ENCODE measurements at places on chromosomes 3 and 15.

- DNase-seq, result peak; percentile 48
Measured at GRCh38 chr3:173938159-173938558, 540.6 kb downstream of the NLGN1 start.

- peak; percentile 62 for DNase-seq
Measured at GRCh38 chr15:51879555-51879954, 50.1 kb downstream of the TMOD3 start.

- DNase-seq, result peak; percentile 31
Measured at GRCh38 chr3:104244680-104245220, 1122.0 kb upstream of the ALCAM start.

- DNase-seq, result no peak
Measured at GRCh38 chr3:152857082-152857481, 22.2 kb downstream of the P2RY1 start.

GRCh38 chr3:64360280-64360679 is 135.0 kb upstream of the PRICKLE2 start:
- DNase-seq, result no peak

DNA sequence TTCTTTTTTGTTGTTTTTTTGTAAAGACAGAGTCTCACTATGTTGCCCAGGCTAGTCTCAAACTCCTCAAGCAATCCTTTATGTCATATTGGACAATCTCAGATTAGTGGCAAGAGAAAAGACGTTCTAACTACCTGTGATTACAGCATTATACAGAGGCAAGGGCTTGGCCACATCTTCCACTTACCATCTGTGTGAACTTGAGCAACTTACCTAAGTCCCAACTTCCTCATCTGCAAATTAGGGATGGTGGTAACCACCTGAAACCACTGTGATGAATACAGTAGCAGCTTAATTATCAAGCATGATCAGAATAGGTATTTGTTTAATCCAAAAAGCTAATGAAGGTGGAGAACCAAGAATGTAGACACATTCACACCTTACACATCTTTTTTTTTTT is 16.1 kb downstream of the LRRC2 start:
- DNase-seq, result no peak

DNA sequence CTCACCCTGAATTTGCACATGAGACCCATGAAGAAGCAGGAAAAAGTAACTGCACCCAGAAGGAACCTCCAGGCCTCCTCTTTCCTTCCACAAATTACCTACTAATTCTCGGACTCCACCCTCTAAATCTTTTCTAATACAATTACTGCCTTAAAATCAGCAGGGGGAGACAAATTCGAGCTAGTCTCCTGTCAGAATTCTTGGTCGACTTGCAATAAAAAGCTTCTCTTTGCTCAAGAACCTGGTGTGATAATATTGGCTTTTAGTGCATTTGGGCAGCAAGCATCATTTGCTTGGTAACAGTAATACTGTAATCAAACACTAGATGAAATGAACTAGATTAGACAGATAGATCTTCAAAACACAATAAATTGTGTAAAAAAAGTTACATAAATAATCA is 281.9 kb downstream of the RAP2B start:
- DNase-seq, result no peak

GRCh38 chr3:105397974-105398373 is 31.3 kb downstream of the ALCAM start:
- no peak for DNase-seq

GRCh38 chr15:37098468-37099318 is 1.7 kb downstream of the MEIS2 start:
- DNase-seq, result peak; percentile 56

DNA sequence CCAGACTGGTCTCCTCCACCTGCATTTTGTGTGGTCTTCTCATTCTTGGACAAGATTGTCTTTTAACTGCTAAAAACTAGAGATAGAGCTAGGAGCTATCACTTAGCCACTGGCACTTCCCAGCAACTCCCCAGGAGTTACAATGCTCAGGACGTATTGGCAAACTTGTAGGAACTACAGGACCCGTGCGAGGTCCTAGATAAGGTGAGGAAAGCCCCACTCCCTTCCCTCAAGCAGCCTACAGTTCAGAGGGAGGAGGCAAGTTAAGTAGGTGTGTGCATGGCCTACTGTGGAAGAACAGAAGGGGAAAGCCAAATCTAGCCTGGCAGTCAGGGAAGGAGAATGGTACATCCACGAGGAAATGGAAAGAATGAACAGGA is 504.7 kb upstream of the PROK2 start:
- no peak for DNase-seq

- no peak for DNase-seq
Measured at GRCh38 chr15:73681063-73681462, 3.1 kb upstream of the CD276 start.

DNA sequence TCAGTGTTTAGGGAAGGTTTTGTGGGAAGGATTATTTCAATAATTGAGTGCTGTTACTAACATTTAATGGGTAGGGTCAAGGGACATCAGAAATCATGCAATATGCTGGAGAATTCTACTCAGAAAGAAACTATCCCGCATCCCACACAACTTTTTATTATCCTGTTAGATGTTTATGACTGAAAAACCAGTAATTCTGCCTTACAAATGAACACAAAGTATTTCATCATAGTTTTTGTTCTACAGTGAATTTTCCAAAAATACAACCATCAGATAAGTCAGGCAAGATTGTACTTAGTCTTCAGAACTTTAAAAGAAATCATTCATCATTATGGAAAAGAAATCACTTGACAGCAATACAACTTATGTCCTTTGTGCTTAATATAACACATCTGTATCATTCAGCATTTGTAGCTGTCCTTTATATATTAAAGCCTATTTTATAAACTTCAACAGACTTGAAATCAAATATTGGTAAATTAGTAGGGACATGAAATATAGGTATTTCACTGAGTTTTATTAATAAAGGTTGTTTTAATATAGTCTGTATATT is 61.9 kb downstream of the TRPM7 start:
- no peak for DNase-seq

- no peak for DNase-seq
Measured at GRCh38 chr3:134033315-134033996, 3.7 kb upstream of the SLCO2A1 start.

GRCh38 chr15:90425726-90426346 is 37.8 kb downstream of the IQGAP1 start:
- no peak for DNase-seq

GRCh38 chr3:11021611-11022011 is 29.1 kb downstream of the SLC6A1 start:
- no peak for DNase-seq

DNA sequence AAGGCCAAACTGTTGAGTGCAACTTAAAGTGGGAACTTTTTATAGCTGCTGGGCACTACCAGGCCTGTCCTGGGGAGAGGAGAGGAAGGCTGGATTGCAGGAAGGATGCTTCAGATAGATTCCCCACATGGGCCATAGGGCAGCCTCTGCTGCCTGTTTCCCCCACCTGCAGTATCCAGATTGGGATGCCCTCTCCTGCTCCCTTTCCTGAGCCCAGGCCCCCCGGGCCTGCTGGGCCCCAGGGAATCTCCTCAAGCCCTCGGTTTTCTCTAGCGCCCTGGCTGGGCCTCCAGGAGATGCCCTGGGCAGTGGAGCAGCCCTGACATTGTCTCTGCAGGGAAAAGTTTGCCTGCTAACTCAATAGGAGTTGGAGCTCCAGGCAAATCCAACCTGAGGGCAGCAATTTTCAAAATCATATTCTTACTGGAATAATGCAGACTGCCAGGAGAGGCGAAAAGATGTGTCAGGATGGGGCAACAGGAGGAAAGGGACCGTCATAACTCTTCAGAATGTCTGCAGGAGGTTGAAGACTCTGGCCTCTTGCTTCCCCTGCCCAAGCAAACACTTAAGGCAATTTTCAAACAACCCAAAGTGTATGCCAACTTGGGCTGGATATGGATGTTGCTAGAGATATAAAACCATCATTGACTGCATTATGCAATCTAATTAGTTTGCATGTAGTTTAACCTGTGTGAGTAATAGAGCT is 4.4 kb downstream of the NR2F2 start:
- DNase-seq, result no peak

- peak; percentile 75 for DNase-seq
Measured at GRCh38 chr3:71127844-71128243, 455.7 kb downstream of the FOXP1 start.

DNA sequence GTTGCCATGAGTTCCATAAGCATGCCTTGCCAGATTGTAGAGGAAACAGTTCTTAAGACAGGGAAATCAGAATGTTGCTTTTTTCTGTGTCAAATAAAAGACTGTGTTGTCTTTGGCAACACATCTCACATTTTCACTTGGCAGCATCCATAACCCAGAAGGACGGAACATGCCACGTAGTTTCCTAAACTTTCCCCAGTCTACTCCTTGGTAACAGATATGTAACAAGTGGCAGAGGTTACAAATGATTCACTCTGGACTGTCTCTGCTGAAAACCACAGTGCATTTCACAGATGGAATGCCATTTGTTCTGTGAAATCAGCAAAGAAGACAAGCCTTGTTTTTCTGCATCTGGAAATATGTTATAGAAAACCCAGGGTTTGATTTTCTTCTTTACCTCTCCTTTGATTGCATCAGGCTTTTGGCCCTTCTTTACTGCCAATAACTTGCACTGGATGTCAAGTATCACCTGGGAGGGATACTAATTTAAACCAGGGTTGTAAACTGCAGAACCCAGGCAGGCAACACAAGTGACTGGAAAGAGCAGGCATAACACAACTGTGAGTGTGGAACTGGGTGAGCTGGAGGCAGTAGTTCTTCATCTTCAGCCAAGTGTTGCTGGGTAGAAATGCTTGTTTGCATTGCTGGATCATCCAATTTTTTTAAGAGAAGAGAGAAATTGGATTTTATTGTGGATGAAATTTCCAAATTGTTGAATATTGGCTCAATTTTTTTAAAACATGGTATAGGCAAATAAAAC is 124.4 kb upstream of the FOXB1 start:
- DNase-seq, result peak; percentile 62

DNA sequence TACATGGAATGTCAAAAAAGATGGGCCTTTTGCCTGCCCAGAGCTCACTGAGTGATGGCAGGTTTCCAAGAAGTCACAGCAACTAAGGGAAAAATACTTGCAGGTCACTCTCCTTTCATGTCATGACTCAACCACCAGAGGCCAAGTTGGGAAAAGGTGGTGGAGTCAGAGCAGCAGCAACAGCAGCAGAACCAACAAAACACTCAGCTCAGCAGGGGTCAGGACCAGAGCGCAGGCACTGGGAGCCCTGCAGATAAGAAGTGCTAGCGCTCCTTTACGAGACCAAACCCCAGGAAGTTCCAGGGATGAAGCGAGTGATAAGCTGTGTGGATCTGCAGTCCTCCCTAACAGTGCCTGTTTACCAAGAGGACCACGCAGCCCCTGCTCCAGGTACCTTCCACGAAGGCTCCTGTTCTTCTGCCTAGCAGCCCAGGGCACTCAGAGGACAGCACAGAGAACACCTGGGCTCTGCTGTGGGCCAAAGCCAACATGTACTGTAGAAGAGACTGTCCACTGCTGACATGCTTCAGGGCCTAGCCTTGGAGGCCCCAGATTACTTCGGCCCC is 26.0 kb downstream of the POC1A start:
- DNase-seq, result peak; percentile 28

- peak; percentile 23 for DNase-seq
Measured at GRCh38 chr15:64288999-64289398, 67.0 kb downstream of the CSNK1G1 start.

DNA sequence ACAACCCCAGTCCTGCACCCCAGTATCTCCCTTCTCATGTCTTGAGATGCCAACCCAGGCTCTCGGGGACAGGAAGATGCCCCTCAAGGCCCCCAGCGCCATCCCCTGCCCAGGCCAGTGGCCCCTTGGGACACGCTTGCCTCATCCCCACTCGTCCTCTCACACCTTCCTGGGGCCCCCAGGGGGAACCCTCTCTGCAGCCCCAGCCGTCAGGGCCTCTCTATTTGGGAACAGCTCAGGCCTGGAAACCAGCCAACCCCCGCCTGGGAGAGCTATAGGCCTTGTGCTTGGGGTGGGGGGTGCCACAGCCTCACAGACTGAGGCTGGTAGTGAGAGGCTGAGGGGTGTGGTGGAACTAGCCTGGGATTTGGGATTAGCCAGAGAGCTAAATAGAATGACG is 7.8 kb downstream of the LINGO1 start:
- no peak for DNase-seq

DNA sequence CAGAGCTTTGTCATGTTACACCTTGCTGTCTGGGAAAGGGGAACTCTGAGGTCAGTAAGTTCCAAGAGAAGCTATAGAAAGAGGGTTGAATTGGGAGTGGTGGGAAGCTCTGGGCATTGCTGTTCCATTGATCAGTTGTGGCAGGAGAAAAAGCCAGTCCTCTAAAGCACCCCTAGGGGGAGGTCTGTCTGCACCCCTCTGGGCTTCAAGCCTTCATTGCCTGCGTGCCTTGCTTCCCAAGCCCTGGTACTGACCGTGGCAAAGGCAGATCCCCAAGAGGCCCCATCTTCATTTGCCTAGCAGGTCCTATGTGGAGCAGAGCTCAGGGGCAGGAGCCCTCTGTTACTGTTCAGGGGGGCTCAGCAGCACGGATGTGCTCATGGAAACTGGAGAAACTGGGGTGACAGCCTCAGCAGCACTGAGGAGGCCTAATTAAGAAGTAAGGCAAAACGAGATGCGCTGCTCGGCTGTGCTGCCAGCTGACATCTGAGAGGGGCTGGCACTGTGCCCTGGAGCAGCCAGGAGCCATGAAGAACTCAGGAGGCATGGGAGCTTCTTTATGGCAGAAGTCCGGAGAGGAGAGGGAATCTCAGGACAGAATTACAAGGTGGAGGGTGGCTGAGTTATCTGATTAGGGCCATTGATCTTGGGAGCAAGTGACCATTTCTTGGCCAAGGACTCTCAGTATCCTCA is 270.9 kb downstream of the RPLP1 start:
- DNase-seq, result no peak

DNA sequence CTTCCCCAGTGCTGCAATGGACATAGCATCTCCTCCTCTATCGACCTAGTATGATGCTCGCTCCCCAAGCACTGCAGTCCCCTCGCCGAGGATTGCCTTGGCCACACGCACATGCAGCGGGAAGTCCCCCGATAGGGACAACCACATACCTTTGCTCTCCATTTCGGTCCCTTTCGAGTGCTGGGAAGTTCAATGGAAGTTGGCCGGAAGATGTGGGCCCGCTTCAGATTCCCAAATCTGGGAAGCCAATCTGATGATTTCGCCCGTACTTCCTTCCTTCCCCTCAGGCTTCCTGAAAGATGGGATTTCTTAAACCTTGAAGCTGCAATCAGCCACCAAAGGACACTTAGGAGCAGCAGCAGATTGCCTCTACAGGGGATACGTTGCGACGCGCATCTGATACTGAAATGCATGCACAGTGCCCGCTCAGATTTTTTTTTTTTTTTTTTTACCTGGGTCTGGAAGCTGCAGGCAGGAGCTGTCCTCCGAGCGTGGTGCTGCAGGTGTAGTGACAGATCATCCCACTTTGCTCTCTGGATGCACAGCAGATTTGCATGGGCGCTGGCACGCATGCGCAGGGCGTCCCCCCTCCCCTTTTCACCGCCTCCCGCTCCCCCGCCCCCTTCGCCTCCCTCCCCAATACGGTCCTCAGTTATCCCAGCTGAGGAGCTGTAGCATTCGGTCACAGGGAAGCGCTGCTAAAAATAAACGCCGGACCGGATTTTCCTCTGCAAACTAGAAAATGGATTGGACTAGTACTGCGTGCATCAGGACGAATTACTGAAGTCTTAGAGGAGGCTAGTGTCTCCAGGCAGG is at the start of gene FGF12:
Gene FGF12, minus strand, starts transcription at position 510 of the 816 bp plus-strand sequence.
- DNase-seq, result peak; percentile 35
